CD4-positive, alpha-beta T cell treated with Interleukin-2 at 100 ng/mL for 4 hours (primary cell): ENCODE measurements at places on chromosomes 5 and 9.

DNA sequence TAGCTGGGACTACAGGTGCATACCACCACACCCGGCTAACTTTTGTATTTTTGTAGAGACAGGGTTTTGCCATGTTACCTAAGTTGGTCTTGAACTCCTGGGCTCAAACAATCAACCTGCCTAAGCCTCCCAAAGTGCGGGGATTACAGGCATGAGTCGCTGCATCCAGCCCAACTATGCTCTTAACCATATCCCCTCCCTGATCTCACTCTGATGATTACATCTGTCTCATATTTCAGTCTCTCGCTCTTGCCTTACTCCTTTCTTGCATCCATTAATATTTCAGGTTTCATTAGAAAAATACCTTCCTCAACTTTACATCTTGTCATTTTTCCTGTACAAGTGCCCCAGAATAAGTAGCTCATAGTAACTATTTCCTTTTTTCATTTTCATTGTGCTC is 61.0 kb upstream of the BASP1 start:
- no peak for DNase-seq

DNA sequence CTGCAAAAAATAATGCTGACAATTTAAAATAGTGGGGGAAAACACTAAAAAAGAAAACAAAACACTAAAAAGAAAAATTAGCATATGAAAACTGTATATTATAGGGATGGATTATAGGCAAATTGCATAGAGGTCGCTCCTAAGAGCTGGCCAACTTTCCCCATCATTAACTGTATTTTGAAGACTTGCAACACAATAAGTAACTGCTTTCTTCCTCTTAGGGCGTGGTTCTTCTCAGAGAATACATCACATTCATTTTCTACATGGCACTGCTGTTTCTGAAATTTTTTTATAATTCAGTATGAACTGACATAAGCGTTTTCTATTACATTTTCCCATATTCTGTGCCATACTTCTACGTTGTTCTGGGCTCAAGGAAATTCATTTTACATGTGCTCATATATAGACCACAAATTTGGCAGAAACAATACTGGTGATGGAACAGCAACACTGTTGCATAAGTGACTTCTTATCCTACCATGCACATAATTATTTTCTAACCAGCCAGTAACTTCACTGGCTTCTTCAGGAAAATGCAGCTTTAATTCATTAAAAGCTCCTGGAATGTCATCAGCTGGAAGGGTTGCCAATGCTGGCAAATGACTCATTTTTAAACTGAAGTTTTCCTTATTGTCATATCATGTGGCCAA is 171.2 kb upstream of the DMAC1 start:
- DNase-seq, result no peak

DNA sequence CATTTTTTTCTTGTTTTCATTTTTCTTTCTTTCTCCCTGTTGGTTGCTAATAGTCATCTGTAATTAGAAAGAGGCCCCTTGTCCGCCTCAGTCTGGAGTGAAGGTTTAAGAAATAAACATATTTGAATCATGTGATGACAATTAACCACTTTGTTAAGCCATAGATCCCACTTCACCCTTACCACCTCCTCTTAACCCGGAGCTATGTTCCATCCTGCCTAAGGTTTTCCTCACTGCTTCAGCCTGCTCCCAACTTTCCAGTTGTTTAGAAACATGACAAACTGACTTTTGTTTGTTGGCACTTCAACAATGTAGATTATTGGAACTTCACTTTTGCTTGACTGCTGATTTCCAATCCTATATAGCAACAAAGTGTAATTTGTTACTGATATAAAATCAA is 37.4 kb upstream of the SSBP2 start:
- no peak for DNase-seq

GRCh38 chr9:130385257-130385656 is 59.5 kb upstream of the ASS1 start:
- no peak for DNase-seq

DNA sequence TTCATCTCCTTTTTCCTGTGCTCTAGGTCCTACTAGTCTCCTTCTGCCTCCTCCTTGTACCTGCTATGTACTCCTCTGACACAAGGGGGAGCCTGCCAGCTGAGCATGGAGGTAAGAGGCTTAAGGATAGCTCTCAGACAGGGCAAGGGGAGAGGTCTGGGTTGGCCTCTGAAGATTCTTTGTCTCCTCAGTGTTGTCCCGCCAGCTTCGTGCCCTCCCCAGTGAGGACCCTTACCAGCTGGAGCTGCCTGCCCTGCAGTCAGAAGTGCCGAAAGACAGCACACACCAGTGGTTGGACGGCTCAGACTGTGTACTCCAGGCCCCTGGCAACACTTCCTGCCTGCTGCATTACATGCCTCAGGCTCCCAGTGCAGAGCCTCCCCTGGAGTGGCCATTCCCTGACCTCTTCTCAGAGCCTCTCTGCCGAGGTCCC is 3.8 kb downstream of the CREB3 start:
- peak; percentile 79 for DNase-seq
